ENCODE measurements at places on chromosomes 2 and 18. TPM values are rescaled to one million over a fixed set of nuclear protein-coding genes. Genes with fewer than 3 reads are reported as not detected.

- peaks cover 5% of the 10 kb centered on the region for H3K4me1 ChIP-seq
- H3K27me3 ChIP-seq = no peaks in the 10 kb centered on the region
- no peak for DNase-seq
- H3K4me3 ChIP-seq = no peak overlapping the region
These were observed 35.2 kb downstream of the RFX8 start for GRCh38 chr2:101439716-101440115.

DNA sequence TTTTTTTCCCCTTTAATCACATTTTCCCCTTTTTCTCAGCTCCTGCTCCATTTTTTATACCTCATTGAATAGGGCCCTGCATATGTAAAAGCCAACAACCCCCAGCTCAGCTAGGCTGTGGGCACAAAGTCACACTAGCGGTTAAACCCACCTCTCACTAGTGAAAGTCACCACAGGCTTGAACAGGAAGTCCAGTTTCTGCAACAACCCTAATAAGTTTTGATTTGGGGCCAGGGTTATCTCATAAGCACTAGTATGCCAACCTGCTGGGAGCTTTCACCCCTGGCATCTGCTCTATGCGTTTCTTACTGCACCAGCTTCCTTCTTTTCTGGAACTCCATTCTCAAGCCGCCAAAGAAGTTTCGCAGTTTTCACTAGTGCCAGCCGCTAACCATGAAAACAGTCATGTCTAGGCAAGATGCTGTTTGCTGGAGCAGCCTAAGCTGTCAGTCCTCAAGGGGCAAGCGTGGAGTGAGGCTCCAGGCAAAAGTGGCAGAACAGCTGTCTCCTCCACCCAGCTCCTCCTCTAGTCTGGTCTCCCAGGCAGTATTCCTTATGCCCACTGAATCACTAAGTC is 197.0 kb upstream of the MEIS1 start:
- H3K27ac ChIP-seq = no peak overlapping the region
- no peaks in the 10 kb centered on the region for H3K4me1 ChIP-seq
- H3K36me3 ChIP-seq = no peaks in the 10 kb centered on the region
- DNase-seq = no peak
- no peaks in the 10 kb centered on the region for H3K27me3 ChIP-seq
- no peak overlapping the region for H3K4me3 ChIP-seq

DNA sequence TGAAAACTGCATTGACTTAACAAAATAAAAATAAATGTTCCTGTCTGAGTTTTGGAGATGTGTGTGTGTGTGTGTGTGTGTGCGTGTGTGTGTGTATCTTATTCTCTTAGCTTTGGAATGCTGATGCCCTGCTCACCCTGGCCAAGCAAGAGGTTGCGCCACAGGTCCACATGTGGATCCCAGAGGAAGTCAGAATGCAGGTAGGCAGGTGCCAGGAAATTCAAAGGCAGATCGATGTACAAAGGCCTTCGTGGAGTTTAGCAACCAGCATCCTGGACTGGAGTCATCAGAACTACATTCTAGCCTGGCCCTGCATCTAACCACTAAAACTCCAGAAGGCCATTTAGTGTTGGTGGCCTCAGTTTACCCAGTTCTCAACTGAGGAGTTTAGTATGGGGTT is 12.4 kb downstream of the G6PC2 start:
- DNase-seq = no peak
- H3K27ac ChIP-seq = no peak overlapping the region
- H3K4me3 ChIP-seq = no peak overlapping the region

DNA sequence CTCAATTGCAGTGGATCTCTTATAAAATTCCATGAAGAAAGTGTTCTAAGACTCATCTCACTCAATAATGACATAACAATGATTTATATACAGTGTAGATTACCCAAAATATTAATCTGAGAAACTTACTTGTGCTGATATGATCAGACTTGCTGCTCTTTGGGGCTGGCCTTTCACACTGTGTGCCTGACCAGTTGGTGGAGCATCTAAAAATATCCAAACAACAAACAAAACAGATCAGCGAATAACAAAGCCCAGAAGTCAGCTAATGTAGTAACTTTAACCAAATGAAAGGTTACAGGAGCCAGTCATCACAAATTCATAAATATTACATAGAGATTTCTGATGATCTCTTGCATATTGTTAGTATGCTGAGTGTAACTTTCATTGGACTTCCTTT is 1466.8 kb upstream of the NXPH2 start:
- DNase-seq = no peak
- H3K27ac ChIP-seq = no peak overlapping the region
- no peaks in the 10 kb centered on the region for H3K4me1 ChIP-seq
- no peaks in the 10 kb centered on the region for H3K36me3 ChIP-seq

- H3K4me1 ChIP-seq = peaks cover 3% of the 10 kb centered on the region
- DNase-seq = no peak
- H3K4me3 ChIP-seq = no peak overlapping the region
- no peaks in the 10 kb centered on the region for H3K27me3 ChIP-seq
These were observed 2.4 kb downstream of the CWC22 start for GRCh38 chr2:180004731-180005130.

- no peaks in the 10 kb centered on the region for H3K27me3 ChIP-seq
- no peaks in the 10 kb centered on the region for H3K36me3 ChIP-seq
- H3K4me3 ChIP-seq = no peak overlapping the region
- no peak for DNase-seq
- peaks cover 6% of the 10 kb centered on the region for H3K4me1 ChIP-seq
These were observed 84.8 kb upstream of the TTN start for GRCh38 chr2:178891959-178892485.

- H3K27ac ChIP-seq = no peak overlapping the region
- no peak for DNase-seq
- no peak overlapping the region for H3K4me3 ChIP-seq
These were observed 10.1 kb downstream of the TBC1D8 start for GRCh38 chr2:101140978-101141655.

GRCh38 chr2:204726831-204727230 is 181.6 kb downstream of the PARD3B start:
- no peaks in the 10 kb centered on the region for H3K36me3 ChIP-seq
- no peak overlapping the region for H3K27ac ChIP-seq
- no peak overlapping the region for H3K4me3 ChIP-seq
- no peaks in the 10 kb centered on the region for H3K4me1 ChIP-seq

GRCh38 chr2:175837046-175837445 is 165.0 kb downstream of the LNPK start:
- H3K4me3 ChIP-seq = no peak overlapping the region
- DNase-seq = peak; percentile 49
- H3K27ac ChIP-seq = no peak overlapping the region
- H3K4me1 ChIP-seq = peaks cover 6% of the 10 kb centered on the region
- no peaks in the 10 kb centered on the region for H3K27me3 ChIP-seq

DNA sequence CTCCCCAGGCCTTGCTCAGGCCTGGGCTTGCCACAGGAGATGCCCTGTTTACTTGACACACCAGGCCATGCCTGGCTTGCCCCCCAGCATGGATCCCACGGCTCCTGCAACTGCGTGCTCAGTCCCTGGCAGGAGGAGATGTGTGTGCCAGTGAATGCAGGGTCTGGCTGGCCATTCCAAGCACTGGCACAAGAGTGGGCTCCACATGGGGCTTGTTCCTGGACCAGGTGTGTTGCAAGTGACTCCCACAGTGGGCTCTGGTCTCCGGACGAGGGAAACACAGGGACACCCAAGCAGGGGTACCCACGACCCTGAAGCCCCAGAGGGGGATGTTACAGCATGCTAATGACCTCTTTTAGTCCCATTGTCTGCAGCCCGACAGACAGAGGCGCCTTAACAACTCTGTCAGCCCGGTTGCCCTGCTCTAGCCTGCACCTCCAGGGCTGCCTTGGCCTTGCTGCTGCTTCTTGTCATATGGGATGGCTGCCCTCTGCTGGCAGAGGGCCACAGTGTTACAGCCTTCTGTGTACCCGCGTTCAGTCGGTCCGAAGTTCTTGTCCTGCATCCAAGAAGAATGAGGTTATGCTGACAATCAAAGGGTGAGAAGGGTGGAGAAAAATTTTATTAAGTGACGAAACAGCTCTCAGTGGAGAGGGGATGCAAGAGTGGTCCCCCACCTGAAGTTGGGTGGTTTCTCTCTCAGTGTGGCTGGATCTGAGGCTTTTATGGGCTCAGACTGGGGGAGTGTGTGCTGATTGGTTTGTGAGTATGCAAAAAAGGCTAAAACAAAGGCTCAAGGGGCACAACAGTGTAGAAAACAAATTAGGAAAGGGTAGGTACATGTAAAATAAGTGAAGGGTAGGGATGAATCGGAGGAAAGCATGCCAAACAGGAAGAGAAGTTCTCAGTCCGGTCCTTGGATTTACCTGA is 180.4 kb downstream of the MBD5 start:
- no peaks in the 10 kb centered on the region for H3K27me3 ChIP-seq
- H3K36me3 ChIP-seq = no peaks in the 10 kb centered on the region
- no peak overlapping the region for H3K27ac ChIP-seq
- peak; percentile 51 for DNase-seq
- no peaks in the 10 kb centered on the region for H3K4me1 ChIP-seq
- H3K4me3 ChIP-seq = no peak overlapping the region

GRCh38 chr2:10395893-10396292 is 52.2 kb downstream of the ODC1 start:
- DNase-seq = no peak
- no peaks in the 10 kb centered on the region for H3K36me3 ChIP-seq
- H3K27me3 ChIP-seq = no peaks in the 10 kb centered on the region

GRCh38 chr18:3061581-3062312 is 48.8 kb upstream of the LPIN2 start:
- DNase-seq = no peak
- no peak overlapping the region for H3K4me3 ChIP-seq
- H3K27me3 ChIP-seq = no peaks in the 10 kb centered on the region
- H3K4me1 ChIP-seq = no peaks in the 10 kb centered on the region
- no peak overlapping the region for H3K27ac ChIP-seq

DNA sequence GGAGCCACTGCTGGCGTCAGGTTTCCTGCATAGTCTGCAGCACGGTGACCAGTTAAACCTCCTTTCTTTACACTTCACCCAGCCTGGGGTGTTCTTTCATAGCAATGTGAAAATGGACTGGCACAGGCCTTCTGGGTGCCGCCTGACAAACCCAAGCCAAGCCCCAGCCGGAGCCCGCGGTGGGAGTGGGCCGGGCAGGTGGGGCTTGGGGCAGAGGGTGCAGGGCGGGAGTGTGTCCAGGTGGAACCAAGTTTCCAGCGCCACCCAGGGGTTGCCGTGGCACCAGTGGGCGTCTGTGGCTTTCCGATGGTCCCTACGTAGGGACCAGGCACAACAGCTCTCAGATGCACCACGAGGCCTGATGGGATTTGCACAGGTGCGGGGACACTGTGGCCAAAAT is 75.8 kb downstream of the RTP5 start:
- H3K4me1 ChIP-seq = no peaks in the 10 kb centered on the region
- H3K4me3 ChIP-seq = no peak overlapping the region
- H3K27me3 ChIP-seq = no peaks in the 10 kb centered on the region
- no peaks in the 10 kb centered on the region for H3K36me3 ChIP-seq

DNA sequence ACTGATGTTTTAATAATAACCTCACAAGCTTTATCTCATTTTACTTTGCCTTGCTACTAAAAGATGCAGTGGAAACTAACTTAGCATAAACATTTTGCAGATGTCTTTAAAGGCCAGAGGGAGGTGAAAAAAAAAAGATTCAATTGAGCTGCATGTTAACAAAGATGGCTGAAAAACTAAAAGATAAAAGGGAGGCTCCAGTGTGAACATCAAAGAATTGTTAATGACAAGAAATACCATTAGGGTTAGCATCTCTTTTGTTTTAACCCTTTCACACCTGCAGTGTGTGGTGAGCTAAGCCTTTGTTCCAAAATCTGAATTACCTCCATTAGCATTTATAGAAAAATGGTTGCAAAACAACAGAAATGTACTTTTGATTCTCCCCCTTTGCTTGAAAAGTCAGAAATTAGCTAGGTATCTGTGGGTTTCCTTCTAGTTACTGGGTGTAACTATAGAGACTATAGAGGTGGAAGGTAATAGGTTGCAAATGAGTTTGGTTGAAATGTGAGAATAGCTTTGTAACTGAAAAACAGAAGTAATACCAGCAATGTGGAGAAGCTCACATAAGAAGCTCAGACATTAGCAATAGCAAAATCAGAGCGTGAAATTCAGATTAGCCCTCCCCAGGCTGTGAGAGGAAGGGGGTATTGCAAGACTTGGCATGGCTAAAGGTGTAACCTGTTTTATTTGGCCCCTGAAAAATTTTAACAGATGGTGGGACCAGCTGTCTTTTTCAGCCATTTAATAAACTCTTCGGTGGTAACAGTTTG is 34.8 kb upstream of the SP5 start:
- no peak for DNase-seq
- H3K4me3 ChIP-seq = no peak overlapping the region
- H3K36me3 ChIP-seq = no peaks in the 10 kb centered on the region
- no peak overlapping the region for H3K27ac ChIP-seq
- H3K4me1 ChIP-seq = no peaks in the 10 kb centered on the region

DNA sequence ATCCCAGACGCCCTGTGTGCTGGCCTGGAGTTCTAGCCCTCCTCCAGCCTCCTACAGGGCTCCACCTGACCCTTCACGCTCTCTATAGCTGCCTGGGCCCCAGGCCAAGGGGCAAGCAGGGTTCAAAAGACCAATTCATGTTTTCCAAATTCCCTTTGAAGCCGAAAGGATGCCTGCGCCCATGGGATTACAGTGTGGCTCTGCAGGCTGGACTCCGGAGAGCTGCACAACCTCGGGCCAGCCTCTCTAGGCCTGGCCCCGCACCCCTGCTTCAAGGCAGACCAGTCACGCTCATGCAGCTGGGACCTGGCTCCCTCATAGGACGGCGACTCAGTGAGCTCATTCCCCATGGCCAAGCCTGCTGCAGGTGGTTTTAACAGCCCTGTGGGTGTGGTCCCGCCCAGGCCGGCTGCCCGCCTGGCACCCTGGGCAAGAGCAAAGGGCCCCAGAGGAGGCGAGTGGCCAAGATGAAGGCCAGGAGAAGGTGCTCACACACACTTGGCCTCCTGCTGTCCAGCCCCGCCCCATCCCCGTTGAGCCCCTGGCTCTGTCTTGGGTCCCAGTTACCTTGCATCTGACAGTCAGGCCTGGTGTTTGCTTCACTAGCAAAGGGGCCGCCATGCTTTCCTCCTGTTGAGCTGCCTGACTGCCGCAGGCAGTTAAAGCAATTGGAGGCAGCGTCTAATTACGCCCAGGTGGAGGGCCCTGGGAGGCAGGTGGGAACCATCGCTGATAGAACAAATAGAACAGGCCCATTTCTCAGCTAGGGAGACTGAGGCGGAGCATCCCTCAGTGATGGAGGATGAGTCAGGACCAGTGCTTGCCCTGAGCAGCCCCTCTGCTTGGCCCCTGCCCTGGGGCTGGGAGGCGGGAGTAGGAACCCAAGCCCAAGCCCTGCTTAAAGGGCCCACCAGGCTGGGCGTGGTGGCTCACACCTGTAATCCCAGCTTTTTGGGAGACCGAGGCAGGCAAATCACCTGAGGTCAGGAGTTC is 56.9 kb downstream of the SMAD7 start:
- H3K4me1 ChIP-seq = no peaks in the 10 kb centered on the region
- H3K4me3 ChIP-seq = no peak overlapping the region
- no peaks in the 10 kb centered on the region for H3K27me3 ChIP-seq
- H3K27ac ChIP-seq = no peak overlapping the region

Gene TLX2
- polyA plus RNA-seq = not detected

Gene B4GALT6
- polyA plus RNA-seq = 2.4 TPM

Gene CD8A
- polyA plus RNA-seq = 3.4 TPM

Gene ATP9B
- polyA plus RNA-seq = 20.1 TPM

Measured in aorta (tissue), 5 donors.